Cortex of kidney (tissue), 1 donor: ENCODE measurements at places on chromosomes 2 and 18.

DNA sequence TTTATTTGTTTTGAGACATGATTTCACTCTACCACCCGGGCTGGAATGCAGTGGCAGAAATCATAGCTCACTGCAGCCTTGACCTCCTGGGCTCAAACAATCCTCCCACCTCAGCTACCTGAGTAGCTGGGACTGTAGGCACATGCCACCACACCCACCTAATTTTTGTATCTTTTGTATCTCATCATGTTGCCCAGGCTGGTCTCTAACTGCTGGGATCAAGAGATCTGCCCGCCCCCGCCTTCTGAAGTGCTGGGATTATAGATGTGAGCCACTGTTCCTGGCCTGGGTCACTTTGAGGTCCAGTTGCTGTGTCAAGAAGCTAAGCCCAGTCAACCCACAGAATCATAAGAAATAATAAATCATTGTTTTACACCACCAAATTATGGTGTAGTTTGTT is 38.4 kb downstream of the TSN start:
- no peak for DNase-seq

DNA sequence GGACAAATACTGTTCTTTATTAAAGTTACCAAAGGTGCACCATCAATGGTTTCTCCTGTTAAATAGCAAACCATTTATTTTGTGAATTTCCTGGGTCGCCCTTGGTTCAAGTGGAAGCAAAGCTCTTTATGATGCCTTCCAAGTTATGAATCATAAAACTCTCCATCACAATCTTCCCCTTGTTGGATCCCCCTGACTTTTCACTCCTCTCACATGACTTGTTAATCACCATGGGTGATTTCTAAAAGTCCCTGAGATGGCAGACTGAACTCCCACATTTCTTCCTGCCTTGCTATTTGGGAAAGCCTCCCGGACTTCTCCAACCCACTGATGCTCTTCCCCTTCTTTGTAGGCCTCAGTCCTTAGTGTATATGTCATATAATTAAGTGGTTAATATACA is 176.0 kb downstream of the THADA start:
- DNase-seq, result no peak

GRCh38 chr2:211816754-211817153 is 721.8 kb downstream of the ERBB4 start:
- no peak for DNase-seq

GRCh38 chr2:165594935-165595255 is 125.4 kb downstream of the CSRNP3 start:
- DNase-seq, result no peak

DNA sequence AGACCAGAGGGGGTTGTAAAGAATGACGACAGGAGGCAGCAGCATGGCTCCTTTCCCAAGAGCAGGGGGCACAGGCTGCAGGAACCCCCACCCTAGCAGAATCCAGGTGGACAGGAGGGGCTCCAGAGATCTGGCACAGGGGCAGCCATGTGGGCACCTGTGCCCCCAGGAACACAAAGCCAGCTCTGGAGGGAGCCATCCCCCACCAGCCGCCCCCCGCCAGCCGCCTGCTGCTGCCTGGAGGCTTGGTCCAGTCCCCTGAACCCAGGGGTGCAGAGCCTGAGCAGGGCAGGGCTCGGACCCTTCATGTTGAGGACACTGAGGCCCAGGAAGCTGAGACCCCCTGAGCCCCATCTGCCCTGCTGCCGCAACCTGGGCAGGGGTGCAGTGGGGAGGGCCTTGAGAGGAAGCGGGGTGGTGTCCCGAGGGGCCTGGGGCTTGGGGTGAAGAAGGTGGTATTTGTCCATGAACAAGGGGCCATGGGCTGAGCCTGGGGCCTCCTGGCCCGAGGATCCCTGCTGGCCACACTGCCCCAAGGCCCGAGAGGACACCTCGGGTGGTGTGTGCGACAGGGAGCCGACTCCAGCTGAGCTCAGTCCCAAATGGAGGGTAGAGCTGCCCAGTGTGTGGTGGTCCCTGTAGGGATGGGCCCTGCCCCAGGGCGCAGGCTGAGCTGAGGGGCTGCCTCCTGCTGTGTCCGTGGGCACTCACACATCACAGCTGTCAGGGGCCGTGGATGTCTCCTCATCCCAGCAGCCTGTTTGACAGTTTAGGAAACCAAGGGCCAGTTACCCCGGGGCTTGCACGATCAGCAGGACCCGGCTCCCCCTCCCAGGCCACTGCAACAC is 39.8 kb upstream of the SNED1 start:
- no peak for DNase-seq

DNA sequence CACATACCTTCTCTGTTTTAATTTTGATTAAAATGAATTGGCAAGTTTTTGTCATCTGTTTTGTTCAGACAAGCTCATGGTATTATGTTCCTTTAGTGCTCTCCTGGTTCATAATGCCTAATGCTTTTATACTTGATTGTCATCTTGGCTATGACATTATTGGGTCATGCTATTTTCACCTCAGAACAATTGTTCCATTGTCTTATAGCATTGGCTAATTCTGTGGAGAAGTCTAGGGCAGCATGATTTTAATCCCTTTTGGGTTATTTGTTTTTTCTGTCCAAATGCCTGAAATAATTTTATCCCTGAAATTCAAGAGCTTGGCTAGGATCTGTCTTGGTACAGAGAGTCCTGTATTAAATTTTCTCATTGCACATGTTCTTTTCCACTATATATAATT is 83.8 kb upstream of the CCDC85A start:
- no peak for DNase-seq

- no peak for DNase-seq
These were observed 819.6 kb downstream of the TSN start for GRCh38 chr2:122575076-122575475.

DNA sequence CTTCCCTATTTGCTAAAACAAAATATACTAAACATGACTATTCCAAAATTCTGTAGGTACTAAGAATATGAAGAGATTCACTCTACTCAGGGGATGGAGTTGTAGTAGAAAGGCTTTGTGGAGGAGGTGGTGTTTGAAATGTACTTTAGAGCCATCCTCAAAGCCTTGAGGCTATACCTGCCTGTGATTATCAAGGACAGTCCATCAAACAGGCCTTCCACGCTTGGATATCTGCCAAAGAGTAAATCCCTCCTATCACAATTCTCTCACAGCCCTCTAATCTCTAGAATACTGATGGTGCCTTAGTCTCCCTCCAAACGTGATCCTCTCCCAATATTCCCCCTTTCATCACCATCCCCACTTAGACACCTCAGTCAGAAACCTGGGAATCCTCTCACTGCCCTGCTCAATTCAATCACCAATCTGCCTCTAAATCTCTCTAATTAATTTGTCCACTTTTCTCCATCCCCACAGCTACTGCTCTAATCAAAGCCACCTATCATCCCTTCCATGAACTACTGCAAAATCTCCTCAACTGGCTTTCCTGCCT is 13.1 kb downstream of the SOS1 start:
- no peak for DNase-seq

DNA sequence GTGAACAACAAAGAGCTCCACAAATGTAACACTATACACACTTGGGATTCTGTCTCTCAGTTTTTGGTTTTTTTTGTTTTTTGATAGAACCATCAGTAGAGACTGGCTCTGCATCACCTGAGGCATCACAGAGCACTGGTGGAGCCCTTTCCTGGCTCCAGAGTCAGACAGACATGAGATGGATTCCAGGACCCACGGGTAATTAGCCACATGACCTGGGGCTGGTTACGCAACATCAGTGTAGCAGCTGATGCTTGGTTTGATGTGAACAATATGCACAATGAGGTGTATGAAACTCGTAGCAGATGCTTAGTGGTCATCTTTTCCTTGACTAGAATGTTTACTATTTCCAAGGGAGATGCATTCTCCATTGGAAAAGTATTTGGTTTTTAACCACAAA is 40.7 kb downstream of the CMPK2 start:
- no peak for DNase-seq

DNA sequence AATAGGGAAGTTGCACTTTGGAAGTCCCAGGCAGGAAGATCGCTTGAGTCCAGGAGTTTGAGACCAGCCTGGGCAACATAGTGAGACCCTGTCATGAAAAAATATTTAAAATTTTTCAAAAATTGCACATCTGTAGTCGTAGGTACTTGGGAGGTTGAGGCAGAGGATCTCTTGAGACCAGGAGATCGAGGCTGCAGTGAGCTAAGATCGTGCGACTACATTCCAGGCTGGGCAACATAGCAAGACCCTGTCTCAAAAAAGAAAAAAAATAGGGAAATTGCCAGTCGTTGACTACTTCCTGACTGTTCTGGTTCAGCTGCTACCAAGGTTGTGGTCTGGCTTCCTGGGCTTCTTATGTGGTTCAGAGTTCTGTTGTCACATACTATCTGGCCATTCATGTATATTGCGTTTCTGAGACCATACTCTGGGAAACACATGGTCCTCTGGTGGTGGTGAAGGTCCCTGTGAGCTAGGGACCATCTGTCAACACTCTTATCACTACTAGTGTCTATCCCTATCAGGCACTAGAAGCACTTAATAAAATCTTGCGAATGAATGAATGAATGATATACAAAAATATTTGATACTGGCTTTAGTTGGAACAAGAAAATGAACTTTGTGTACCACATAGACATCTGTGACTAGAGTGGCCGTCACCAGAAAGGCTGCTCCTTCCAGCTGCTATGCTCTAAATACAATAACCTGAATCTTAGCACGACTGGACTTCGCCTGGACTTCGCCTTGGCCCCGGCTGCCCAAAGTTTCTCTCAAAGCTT is 861 bp upstream of the KLHL23 start:
- DNase-seq, result no peak

- no peak for DNase-seq
These were observed 96.8 kb downstream of the SGPP2 start for GRCh38 chr2:222521099-222521498.

DNA sequence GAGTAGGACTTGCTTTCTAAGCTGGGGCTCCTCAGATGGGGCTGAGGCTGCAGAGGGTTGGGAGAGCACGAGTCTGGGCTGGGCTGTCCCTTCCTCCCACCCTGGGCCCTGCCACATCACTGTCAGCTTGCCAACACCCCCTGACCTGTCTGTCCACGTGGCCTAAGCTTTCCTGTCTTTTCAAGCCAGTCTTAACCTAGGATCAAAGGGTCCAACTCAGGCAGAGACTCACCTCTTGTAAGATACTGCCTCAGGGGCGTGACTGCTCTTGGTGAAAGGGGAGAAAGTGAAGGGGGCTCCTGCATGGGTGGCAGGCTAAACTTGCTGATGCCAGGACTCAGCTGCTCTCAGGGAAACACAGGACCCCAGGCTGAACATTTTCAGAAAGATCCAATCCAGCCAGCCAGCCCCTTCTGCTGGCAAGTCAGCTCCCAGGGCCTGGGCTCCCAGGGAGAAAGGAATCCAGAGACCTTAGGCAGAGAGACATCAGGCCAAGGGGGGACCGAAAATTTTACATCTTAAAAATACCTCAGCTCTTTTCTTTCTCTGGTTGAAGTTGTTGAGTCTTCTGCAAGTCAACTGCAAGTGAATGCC is 144.2 kb upstream of the ID2 start:
- no peak for DNase-seq

DNA sequence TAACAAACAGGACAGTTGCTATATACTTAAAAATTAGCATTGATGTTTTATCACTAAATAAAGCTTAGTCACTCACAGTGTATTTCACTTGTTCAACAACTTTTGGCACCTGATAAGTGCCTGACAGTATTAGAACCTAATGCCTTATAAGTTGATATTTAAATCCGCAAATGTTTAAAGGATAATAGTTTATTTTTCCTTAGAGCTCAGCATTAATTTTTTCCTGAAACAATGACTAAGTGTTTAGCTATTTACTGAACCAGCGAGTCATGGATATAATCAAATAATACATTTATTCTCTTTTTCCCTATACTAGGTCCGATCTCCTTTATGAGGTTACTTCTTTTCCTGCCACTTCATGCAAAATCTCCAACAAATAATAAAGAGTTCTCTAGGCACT is 146.0 kb upstream of the PGAP1 start:
- no peak for DNase-seq

GRCh38 chr2:46493241-46493970 is 14.0 kb downstream of the TMEM247 start:
- no peak for DNase-seq

DNA sequence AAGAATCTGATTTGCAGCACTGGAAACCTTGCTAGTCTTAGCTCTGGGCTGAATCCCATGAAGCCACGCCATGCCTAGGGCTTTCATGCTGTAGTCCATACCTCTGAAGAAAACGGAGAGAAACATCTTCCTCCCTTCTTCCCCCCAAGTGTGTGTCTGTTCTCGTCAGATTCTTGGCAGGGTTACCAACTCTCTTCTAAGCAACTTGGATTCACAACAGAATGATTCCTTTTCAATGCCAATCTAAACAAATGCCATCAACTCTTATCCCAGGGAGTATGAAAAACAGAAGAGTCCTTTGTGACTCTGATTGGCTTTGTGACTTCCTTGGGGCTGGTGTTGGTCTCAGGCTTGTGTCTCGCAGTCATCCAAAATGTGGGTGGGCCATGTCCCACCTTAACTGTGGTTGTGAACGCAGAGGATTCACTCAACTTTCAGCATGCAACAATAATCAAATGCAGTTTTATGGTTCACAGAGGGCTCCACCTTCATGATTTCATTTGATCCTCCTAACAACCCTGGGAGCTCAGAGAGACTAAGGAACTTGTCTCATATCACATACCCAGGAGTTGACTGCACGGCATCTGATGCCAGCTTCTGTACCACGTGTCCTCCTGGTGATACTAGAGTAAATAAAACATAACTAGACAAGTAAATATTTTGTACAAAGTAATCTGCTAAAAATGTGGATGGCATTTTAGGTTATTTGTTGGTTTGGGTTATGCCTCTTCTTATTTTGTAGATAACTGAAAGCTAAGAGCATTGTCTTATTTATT is 186.0 kb upstream of the TNP1 start:
- no peak for DNase-seq

- no peak for DNase-seq
These were observed 615 bp downstream of the GORASP2 start for GRCh38 chr2:170929686-170930050.

- DNase-seq, result no peak
These were observed 26.9 kb upstream of the DNMT3A start for GRCh38 chr2:25368660-25369059.

DNA sequence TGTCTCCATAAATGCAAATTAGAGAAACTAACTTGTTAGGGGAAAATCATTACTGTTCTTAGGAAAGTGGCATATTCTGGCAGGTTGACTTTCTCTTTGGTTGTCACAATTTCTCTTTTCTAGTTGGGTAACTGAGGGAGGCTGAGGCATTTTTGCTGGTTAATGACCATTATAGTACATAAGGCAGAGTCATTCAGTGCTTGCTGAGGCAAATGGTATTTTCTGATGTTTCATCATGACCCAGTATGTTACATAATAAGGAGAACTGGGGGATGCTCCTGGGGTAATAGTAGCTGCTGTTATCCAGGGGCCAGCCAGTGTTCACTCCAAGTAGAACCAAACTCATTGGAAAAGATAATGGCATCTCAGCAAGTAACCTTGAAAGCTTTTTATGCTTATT is 62.3 kb downstream of the ITGA6 start:
- DNase-seq, result no peak

- DNase-seq, result no peak
These were observed 167.3 kb upstream of the SCN7A start for GRCh38 chr2:166661391-166661790.

DNA sequence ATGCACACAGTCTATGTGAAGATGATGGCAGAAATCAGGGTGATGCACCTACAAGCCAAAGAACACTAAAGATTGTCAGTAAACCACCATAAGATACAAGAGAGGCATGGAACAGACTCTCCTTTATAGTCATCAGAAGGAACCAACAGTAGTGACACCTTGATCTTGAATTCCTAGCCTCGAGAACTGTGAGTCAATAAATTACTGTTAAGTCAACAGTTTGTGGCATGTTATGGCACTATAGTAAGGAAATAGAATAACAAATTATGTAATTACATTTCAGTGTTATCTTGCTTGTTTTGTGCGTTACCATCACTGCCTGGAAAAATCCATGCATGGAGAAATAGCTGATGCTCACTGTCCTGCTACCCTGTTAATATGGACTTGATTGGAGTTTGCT is 110.2 kb upstream of the LRP1B start:
- no peak for DNase-seq
